DMS79 treated with DMSO at 0.1 percent for 48 hours (cell line): ENCODE measurements at places on chromosomes 1 and 21.

DNA sequence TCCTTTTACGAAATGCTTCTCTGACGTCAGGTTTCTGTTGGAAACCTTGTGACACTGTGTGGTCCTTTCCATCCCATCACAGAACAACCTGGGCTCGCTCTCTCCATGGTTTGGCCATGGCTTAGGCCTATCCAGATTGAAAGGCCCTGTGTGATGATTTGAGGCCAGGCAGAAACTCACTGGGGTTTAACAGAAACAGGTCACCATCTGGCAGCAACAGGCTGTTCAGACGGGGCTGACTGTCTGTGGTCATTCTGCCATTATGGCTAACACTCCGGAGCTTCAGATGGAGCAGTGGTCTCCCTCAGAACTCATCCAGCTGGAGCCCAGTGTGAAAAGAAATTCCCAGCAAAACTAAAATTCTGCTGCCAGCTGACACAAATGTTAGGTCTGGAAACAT, 9.3 kb downstream of the PLEKHM2 start:
- no peak for DNase-seq

DNA sequence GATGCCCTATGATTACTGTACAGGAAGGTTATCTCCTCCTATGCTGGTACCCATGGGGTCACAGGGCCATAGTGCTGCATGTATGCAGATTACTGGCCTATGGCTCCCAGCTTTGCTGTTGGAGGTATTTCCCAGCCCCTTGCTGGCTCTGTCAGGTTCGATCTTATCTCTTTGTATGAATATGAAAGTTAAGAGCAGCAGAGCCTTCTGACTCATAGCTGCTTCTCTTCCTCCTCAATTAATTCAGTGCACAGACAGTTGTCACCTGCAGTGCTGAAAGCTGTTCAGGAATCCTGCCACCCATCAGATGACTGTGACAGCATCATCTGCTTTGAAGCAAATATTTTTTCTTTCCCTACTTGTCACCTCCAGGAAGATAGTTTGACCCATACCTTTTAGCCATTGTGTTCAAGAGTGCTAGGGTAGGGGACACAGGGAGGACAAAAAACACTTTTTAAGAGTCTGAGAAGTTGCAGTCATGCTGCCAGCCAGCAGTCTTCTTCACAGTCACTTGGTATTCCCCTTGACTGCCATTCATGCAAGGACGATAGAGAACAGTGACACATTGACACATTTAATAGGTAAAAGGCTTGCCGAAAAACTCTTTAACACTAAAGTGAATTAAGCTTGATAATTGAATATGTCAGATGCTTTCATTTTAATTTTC, 73.1 kb downstream of the KIF1B start:
- DNase-seq: no peak

DNA sequence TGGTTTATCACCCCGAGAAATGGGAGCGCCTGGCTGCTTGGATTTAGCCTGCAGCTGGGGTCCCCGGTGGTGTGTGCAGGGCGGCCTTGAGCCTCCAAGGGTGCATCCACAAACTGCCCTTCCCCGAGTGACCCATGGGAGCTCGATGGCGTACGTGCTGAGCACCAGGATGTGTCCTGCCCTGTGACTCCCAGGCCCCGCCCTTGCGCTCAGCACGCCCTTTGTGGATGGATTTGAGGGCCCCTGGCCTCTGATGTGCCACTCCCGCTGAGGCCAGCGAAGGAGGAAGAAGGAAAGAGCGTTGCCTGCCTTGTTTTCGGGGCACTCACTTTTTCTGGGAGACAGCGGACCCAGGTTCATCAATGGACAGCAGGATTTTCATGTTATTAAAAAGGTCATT, 1.7 kb upstream of the TFF3 start:
- no peak for DNase-seq

DNA sequence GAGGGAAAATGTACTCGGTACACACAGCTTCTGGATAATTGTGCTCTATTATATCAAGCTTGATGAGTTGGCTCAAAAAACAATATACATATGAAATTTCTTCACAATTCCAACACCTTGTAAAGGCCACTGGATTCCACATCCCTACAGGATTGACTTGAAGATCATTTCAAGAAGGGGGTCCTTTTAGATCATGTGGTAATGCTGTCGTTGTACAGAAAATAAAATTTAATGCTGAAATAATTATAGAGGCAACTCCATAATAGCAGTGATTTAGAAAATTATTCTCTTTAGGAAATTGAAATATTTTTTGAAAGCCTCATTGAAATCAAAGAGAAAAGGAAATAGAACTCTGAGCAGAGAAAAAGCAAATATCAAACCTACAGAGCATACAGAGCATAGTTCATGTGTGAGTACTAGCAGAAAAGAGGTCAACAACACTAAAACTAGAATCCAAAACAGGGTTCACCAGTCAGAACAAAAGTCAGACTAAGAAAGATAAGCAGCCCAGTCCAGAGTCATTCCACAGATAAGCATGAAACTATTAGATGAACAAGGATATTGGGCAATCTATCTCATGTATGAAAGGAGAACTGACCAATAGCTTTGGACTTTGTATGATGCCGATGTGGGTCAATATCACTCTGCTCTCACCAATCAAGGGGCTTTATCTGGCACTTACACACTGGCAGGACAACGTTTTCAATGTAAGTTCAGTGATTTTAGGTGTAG, 79.5 kb upstream of the PALMD start:
- no peak for DNase-seq

DNA sequence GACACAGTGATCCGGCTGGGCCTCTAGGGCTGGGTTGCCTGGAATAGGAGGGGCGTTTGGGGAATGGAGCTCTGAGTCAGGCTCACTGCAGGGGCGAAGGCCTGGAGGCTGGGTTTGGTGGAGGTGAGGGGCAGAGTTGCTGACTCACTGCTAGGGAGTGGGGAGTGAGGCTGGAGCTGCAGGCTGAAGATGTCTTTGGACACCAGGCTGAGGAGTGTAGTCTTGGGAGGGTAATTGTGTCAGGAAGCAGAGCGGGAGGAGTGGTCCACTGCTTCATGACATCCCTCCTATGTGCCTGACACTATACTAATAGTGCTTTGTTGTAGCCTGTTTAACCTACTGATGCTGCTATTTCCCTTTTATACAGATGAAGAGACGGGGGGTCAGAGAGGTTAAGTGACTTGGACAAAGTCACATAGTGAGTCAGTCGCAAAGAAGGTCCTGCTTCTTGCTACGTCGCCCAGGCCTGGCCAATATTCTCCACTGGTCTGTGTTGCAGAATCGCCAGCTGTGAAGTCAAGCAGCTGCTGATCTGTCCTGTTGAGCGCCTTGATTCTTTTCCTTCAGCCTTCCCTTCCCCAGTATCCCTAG, 13.6 kb downstream of the ACTL8 start:
- DNase-seq: no peak

DNA sequence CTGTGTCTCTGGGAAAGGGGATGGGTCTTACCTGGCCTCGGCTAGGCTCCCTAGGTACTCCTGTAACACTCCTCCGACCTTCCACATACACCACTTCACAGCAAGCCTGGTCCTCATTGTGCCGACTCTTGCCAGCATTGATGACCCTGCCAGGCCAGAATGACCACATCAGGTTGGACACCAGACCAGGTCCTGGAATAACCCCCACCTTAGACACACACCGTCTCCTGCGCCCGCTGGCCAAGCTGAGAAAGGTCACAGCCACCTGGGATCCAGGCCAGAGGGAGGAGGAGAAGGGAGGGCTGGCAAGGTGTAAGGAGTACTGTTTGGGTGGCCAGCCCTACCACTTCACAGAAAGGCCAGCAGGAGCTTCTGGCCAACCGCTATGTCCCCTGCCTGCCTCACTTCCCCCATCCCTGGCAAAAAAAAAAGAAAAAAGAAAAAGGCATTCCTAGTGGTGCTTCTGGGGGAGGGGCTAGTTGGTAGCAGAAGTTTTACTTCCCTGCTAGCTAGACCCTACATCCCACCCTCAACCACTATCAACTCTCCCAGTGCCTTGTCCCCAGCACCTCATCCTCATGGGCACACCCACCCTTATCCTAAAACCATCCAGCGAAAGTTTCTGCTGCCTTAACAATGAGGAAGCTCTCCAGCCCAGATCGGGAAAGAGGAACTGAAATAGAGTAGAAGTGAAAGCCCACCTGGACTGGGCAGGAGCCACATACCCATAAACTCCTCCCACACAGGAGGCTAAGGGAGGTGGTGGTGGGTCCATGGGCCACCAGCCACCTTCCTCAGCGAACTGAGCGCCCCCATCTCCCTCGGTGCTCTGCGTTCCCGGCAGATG, 1.4 kb downstream of the PPM1J start:
- no peak for DNase-seq

DNA sequence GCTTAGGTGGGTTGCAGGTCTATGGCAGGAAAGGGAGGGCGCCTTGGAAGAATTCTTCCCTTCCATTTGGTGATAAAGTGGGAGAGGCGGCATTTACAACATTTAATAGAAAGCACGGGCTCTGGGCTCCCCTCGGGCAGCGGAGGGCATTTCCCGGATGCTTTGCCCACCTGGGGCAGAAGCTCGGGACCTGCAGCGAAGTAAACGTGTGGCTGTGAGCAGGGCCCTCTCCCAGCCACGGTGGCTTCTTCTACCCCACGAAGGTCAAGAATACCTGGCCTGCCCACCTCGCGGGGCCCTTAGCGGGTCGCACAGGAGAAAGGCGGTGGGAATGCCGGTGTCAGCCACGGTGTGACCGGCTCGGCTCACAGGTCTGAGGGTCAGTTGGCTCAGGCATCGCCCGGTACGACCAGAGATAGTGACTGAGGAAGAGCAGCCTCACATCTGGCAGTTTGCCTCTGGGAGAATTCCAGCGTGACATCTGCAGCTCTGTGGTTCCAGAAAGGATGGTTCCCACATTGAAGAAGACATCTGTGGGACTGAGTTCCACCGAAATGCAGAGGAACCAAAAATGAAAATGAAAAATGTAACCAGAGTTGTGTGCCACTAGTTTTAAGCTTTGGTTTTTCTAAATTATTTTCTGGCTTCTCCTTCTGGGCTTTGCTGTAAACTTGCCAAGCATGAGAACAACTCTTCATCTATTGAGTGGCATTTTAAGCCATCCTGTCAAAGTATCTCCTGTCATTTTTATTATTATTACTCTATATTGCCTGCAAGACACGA, 720 bp upstream of the F3 start:
- DNase-seq: no peak
